Osteocyte (in vitro differentiated cells): ENCODE measurements at places on chromosomes 12 and 14.

- DNase-seq = no peak
Measured at GRCh38 chr14:94009767-94010166, 12.7 kb downstream of the CCDC197 start.

GRCh38 chr12:92162079-92162478 is 16.4 kb upstream of the BTG1 start:
- DNase-seq = no peak

GRCh38 chr12:50505675-50506530 is 1.1 kb downstream of the DIP2B start:
- DNase-seq = no peak

DNA sequence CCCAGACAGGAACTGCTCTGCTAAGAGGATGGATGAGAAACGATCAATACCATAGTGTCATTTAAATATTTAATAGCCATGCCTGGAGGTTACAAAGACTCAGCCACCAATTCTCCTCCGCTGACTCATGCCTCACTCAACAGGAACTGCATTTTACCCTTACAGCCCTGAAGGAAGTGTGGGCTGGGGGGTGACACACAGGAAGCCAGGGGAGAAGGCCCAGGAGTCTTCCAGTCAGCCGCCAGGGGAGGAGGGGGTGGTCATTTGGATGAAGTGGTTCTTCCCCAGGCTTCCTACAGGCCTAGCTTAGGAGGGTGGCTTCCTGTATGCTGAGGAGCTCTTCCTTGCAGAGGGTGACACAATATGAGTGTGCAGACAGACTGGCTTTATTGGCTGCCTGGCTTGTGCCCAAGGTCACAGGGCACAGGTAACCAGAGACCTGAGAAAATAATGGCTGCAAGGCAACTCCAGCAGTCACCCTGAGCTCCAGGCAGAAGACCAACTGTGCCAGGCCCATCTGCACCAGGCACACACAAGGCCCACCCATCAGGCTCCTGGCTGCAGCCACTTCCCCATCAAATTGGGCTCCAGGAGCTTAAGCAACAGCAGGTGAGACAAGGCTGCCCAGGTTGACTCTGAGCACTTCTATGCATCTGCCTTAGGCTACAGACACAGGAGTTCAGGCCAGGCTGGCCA is 30.6 kb upstream of the RPLP0 start:
- DNase-seq = no peak

- DNase-seq = peak; percentile 44
Measured at GRCh38 chr14:77615361-77616132, 890 bp downstream of the SPTLC2 start.

DNA sequence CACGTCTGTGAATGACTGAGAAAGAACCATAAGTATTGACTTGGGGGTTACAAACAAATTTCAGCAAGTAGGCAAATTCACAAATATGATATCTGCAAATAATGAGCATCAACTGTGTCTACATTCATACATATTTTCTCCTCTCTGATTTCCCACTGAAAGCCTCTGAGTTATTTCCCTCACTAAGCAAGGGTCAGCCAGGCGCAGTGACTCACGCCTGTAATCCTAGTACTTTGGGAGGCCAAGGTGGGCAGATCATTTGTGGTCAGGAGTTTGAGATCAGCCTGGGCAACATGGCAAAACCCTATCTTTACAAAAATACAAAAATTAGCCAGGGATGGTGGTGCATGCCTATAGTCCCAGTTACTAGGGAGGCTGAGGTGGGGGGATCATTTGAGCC is 80.8 kb downstream of the SLC25A21 start:
- no peak for DNase-seq

GRCh38 chr12:109931143-109931542 is 31.1 kb downstream of the TCHP start:
- DNase-seq = no peak

GRCh38 chr14:36129181-36129580 is 47.3 kb downstream of the PTCSC3 start:
- no peak for DNase-seq

GRCh38 chr14:76050797-76051392 is 65.3 kb downstream of the IFT43 start:
- DNase-seq = no peak

- DNase-seq = no peak
Measured at GRCh38 chr14:100146531-100147091, 12.8 kb downstream of the DEGS2 start.

GRCh38 chr12:123912415-123913380 is 59.9 kb downstream of the CCDC92 start:
- DNase-seq = no peak

- peak; percentile 89 for DNase-seq
Measured at GRCh38 chr12:48817873-48818830, at the start of gene CACNB3. CACNB3 (plus strand) TSS chr12:48818496; CDS start chr12:48818930, 434 bp downstream.

DNA sequence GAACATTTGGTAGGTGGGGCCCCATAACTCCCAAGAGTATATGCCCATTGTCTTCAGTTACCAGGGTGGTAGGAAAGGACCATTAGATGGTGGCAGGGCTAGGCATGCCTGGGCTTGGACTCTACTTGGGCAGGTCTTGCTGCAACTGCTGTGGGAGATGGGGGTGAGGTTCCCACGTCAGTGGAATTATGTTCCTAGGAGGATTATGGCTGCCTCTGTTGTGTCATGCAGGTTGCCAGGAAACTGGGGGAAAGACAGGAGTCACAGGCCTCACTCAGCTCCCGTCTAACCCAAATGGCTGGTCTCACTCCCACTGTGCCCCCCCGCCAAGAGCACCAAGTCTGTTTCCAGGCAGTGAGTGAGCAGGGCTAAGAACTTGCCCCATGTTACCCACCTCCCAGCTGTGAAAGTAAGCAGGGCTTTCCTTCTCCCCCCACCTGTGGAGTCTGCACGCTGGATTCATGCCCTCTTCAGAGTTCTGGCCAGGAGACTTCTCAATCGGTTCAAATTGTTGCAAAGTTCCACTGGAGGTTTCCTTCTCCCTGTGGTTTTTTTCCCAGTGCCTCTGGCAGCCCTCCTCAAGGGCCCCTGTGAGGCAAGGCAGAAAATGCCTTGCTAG is 337.5 kb downstream of the CCDC91 start:
- DNase-seq = no peak

GRCh38 chr14:70726651-70727375 is 82.5 kb downstream of the MAP3K9 start:
- no peak for DNase-seq

GRCh38 chr14:99734406-99735051 is 50.4 kb downstream of the CYP46A1 start:
- DNase-seq = no peak

- no peak for DNase-seq
Measured at GRCh38 chr12:93050026-93050747, 121.1 kb upstream of the EEA1 start.

GRCh38 chr14:21248739-21249411 is 20.4 kb downstream of the HNRNPC start:
- no peak for DNase-seq

DNA sequence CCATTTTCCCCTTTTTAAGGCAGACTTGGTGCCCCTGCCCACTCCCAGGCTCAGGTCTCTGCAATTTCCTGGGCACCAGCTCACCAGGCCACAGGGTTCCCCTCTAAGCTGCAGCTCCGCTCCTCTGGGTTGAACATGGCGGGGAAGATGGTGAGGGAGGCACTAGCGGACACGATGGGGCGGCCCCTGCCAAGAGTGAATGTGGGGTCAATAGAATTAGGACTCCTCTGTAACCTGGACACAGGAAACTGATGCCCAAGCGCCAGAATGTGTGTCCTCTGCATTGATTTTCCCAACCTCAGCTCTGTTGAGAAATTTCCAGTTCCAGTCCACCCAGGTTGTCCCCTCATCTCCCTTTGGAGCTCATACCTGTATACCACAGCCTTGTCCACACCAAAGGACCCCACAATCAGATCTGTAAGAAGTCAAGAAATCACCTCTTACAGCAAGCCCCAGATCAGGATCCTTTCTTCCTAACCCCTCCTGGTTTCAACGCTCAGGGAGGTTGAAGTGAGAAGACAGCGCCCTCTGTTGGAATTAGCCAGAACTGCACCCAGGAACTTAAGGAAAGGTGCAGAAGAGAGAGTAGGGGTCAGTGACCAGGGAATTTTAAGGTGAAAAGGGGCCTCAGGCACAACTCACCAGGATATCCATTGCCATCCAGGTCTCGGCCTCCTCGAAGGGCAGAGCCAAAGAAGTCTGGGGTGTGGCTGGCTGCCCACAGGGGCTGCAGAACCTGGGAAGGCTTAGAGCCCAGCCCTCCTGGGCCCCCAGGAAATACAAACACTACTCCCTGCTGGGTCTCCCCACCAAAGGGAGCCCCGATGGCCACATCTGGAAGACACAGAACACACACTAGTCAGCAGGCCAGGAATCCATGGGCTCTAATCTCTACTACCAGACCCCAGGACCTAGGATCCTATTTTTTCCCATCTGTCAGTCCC is 14.7 kb downstream of the ITGA5 start:
- no peak for DNase-seq

GRCh38 chr12:131644481-131644880 is 66.4 kb upstream of the SFSWAP start:
- DNase-seq = no peak

DNA sequence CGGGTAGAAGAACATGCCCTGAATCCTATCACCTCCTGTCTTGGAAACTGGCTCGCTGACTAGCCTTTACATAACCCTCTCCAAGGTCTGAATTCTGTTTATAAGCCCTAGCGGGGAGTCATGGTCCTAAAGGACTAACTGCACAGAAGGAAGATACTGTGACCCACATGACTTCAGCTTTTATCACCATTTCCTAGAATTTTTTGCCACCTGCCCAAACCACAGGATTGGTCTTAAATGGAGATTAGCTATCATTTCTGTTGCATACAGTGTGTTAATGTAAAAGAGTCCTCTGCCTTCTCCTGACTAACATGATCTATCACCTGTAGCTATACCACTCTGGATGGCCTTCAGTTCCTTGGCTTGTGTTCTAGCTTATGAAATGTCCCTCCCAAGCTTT is 319.2 kb downstream of the DUSP6 start:
- no peak for DNase-seq

DNA sequence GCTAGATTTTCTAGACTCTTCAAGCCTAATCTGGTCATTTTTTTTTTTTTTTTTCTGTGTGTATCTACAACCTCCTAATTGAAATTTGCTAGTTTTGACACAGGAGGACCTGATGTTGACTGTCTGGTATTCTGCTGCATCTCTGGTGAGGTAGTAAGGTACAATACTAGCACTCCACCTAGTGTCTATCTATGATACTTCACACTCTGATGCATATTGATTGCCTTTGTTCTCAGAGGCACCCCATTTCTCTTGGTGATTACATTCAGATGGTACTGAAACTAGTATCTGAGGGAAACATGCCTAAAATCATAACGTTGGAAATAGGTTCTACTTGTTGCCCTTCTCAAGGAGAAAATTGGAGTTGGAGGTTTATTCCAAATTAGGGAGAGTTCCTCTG is 930.5 kb upstream of the NOVA1 start:
- DNase-seq = no peak

GRCh38 chr14:66746316-66747006 is 238.5 kb downstream of the GPHN start:
- DNase-seq = no peak

GRCh38 chr12:62435303-62436163 is 31.1 kb upstream of the MON2 start:
- no peak for DNase-seq

GRCh38 chr12:120214626-120215356 is 13.9 kb upstream of the RPLP0 start:
- DNase-seq = no peak

DNA sequence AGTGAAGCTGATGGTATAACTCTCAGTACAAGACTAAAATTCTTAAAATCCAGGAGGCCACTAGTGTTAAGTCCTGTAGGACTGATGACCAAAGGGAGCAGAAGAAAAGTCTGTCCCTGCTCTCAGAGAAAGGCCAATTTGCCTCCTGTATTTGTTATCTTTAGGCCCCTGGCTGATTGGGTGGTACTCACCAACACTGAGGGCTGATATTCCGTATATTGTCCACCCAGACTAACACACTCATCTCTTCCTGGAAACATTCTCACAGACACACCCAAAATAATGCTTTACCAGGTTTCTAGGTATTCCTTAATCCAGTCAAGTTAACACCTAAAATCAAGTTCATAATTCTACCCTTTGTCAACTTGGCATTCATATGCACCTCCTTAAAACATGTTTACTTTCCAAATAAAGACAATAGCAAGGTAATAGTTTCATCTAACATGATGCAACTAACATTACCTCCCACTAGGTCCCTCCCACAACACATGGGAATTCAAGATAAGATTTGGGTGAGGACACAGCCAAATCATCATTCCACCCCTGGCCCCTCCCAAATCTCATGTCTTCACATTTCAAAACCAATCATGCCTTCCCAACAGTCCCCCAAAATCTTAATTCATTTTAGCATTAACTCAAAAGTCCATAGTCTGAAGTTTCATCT is 84.3 kb downstream of the EGLN3 start:
- DNase-seq = no peak

DNA sequence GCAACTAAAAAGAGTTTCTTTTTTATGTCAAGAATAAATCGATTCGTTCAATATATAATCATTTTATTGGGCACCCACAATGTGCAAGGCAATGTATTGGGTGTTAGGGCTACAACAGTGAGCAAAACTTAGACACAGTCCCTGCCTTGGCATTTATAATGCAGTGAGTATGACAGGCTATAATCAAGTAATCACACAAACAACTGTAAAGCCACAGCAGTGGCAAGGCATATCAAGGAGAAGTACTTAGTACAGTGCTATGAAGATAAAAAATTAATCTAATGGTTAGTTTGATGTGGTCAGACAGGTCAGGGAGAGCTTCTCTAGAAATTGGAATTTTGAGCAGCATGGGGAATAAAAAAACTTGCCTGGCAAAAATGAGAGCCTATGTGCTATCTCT is 39.5 kb upstream of the OTOGL start:
- no peak for DNase-seq

DNA sequence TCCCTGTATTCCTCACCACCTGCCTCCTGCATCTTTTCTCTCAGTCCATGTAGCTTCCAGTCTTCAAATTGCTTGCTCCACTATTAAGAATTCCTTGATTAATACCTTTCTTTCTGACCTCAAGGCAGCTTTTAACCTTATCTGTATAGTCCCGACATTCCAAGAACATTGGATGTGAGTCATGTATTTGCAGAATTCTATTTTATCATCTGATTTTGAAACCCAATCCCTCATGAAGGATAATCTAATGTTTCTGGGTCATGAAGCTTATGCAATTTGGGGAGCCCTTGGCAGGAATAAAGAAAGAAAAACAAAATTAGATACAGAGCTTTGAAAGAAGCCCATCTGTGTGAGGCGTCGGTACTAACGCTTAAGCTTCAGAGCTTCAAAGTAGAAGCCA is 63.4 kb upstream of the CCND2 start:
- no peak for DNase-seq

GRCh38 chr14:102469261-102469660 is 40.3 kb downstream of the ANKRD9 start:
- DNase-seq = no peak

DNA sequence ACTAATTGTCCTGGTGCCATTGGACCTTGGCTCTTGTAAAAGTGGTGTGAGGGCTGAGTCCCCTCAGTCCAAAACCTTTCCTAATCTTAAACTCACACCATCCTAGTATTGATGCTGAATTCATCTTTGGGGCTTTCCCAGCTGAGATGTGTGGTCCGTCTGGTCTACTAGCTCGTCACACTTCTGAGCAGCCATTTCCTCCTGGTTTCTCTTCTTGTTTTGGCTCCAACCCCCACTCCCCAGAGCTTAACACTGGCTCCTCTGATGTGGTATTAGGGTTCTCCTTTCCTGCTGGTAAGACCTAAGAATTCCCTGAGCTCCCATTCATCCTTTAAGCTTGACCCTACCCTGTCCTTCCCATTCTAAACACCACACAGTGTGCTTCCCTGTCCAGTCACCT is 900.6 kb downstream of the VRK1 start:
- no peak for DNase-seq
